ENCODE measurements at places on chromosomes 5 and 9.

DNA sequence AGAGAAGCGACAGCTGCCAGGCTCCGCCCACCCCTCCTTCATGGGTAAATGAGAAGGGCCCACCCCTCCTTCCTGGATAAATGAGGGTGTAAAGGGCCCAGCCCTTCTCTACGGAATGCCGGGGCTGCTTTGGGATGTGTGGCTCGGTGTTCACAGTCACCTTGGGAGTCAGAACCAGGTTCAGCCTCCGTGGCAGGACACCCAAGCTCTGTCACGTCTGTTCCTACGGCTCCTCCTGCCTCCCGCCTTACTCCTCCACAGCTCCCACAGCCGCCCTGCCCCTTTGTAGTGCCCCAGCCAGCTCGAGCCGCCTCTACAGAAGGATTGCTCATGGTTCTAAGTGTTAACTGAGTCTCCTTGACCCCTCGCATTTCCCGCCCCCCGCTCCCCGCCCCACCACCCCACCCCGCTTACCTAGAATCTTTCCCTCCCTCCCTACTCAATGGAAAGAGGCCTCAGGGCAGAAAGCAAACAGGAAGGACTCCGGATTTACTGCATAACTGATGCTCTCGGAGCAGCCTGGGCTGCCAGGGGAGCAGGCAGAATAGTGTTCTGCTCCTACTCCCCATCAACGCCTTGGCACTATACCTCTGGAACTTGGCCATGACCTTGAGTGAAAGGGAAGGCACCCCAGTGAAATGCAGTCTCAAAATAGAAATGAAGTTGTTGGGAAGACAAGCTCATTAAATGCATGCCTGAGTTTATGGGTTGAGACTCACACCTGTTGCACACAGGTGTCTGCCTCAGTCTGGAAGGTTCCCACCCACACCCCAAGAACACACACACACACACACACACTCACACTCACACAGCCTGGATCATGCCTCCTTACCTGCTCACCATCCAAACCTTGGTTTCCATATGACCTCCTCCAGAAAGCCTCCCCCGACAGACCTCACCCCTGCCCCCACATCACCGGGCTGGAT is 59.6 kb downstream of the NEURL1B start:
- DNase-seq = no peak

- no peak for DNase-seq
These were observed 80.2 kb downstream of the ARRDC3 start for GRCh38 chr5:91302958-91303357.

- peak; percentile 69 for DNase-seq
These were observed 23.1 kb downstream of the TRIM7 start for GRCh38 chr5:181181650-181182565.

DNA sequence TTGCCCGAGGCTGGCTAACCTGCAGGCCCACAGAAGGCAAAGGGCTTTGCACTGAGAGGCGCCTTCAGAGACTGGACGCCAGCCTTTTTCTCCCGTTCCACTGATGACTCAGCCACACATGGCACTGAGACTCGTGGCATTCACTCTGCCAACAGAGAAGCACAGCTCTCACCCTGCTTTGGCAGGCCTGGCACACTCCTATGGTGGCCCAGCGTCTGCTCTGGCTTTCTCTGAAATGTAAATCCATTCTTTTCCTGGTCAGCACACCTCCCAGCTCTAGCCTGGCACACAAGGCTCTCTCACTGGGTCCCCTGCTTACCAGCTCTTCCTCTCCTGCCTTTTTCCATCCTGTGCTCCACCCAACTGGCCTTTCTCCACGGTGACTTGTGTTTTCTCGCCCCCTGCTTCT is 5.9 kb upstream of the MELK start:
- DNase-seq = peak; percentile 56

DNA sequence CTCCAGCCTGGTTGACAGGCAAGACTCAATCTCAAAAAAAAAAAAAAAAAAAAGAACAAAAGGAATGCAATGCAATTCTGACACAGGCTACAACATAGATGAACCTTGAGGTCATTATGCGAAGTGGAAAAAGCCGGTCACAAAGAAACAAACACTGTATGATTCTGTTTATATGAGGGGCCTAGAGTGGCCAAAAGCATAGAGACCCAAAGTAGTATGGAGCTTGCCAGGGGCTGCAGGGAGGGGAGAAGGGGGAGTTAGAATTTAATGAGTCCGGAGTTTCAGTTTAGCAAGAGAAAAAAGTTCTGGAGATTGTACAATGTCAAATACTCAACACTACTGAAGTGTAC is 33.2 kb upstream of the ASS1 start:
- DNase-seq = no peak

DNA sequence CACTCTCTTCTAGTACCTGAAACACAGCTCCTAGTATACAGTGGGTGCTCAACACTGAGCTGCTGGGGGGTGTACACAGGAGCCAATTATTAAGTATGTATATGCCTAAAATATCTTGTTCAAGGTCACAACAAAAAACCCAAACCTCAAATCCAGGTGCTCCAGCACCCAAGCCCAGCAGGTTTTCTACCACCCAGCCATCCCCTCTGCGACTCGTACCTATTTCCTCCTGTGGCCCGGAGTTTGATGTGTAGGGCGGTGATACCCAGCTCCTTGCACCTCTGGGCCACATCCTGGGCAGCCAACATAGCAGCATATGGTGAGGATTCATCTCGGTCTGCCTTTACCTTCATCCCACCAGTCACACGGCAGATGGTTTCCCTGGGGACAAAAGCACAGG is 3.0 kb downstream of the RPS14 start:
- DNase-seq = no peak

DNA sequence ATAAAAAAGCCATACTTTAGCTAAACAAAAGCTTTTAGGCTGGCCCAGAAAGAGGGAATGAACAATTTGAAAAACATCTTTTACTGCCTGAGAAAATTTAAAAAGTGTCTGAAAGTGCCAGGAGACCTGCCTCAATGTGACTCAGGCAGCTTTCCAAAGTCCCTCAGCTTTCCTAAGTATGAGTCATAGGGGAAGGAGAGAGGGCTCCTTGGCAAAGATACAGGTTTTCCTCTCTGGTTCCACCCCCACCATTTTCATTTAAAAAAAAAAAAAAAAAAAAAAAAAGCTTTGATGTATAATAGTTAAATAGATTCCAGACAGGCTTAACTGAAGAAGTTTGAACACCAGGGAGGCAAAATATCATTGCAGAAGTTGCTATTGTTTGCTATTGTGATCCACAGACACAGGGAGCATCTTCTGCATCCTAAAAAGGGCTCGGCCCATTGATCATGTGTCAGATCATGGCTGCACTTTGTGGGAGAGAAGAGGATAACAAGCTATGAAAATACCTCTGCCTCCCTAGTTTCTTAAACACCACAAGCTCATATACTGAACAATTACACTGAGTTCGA is 71.5 kb downstream of the MRPS27 start:
- no peak for DNase-seq

- DNase-seq = no peak
These were observed 37.1 kb downstream of the CDH18 start for GRCh38 chr5:19950897-19951296.

DNA sequence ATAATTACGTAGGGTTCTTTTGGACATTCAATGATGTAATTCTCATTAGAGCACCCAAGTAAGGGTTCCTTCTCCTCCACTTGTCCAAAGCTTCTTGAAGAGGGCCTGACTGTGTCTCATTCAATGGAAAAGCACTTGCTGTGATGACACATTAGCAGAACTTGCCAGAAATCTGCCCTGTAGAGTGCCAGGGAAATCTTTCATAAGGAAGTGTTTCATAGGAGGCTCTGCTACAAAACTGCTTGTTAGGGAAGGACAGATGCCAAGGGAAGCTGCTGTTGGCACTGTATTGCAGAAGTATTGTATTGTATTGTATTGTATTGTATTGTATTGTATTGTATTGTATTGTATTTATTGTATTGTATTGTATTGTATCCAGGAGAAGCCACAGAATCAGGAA is 45.5 kb upstream of the MPDZ start:
- no peak for DNase-seq

- DNase-seq = peak; percentile 75
These were observed 37.7 kb downstream of the NR2F1 start for GRCh38 chr5:93620487-93621326.

DNA sequence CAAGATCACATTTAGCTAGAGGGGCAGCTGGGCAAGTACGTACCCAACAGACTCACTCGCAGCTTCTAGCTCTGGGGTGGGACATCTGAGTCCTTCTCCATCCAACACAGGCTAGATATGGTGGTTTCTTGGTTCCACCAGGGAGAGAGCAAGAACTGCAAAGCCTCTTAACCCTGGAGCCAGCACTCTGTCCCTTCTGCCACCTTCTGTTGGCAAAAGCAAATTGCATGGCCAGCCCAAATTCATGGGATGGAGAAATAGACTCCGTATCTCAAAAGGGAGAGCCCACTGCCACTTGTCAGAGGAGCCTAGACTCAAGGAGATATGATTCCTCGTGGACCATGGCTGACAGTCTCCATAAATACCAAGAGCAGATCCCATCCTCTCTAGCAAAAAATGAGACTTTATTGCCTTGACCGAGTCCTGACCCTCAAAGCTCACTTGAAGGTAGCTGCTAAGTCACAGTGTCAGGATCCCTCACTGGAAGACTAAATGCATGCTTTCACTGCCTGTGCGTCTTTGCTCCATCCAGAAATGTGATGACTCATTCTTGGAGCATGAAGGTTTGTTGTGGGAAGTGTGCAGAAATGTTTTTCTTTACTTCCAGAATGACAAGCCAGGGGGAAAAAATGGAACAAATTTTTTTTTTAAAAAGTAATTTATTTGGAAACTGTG is 28.8 kb upstream of the ROR2 start:
- no peak for DNase-seq

DNA sequence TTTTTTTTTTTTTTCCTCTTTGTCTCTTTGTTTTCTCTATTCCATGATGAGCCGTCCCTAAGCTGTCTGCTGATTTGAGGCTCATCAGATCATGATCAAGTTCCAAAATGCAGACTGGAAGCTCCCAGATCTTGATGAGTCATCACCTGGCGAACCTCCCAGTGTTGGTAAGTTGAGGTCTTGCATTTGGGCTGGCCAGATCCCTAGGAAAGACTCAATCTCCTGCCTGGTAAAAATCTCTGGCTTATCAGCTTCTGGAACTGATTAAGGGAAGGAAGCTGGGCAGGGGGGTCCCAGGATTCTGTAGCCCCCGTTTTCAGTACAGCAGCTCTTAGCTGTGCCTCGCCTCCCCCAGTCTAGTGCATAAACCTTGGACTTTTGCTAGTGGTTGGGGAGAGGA is 69.0 kb downstream of the TSPAN17 start:
- no peak for DNase-seq

DNA sequence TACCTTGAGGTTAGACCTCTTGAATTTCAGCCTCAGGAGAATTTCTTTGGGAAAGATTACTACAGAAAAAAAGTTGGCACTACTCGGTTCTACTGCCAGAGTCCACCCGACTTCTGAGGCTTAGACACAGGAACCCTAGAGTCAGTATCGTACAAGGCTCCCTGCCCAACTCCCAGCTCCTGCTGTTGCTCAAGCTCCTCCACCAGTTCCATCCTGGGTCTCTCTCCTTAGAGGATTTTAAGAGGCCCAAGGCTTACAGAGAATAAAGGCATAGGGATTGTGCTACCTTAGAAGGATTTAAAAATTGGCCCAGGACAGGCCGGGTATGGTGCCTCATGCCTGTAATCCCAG is 29.0 kb upstream of the SSBP2 start:
- DNase-seq = no peak

All from right forelimb (tissue), 1 donor.